AG09309 (cell line): ENCODE measurements at places on chromosomes 3 and 15.

DNA sequence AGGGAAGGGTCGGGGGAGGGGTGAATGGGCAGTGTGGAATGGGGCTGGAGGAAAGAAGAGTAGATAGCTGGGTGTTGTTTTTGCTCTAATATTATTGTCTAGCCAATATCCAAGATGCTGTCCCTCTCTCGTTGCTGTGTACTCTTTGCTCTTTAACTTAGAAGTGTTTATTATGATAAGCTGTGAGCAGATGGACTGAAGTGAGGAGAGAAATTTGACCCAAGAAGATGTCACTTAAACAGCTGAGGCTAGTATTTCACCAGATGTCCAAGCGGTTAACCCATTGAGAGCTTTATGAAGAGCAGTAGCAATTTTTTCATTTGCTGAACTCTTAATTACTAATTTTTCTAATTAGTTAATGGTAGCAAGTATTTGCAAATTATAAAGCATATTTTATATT is 212.2 kb upstream of the TP63 start:
- DNase-seq = no peak

GRCh38 chr3:56595975-56596840 is 39.2 kb downstream of the CCDC66 start:
- DNase-seq = no peak

DNA sequence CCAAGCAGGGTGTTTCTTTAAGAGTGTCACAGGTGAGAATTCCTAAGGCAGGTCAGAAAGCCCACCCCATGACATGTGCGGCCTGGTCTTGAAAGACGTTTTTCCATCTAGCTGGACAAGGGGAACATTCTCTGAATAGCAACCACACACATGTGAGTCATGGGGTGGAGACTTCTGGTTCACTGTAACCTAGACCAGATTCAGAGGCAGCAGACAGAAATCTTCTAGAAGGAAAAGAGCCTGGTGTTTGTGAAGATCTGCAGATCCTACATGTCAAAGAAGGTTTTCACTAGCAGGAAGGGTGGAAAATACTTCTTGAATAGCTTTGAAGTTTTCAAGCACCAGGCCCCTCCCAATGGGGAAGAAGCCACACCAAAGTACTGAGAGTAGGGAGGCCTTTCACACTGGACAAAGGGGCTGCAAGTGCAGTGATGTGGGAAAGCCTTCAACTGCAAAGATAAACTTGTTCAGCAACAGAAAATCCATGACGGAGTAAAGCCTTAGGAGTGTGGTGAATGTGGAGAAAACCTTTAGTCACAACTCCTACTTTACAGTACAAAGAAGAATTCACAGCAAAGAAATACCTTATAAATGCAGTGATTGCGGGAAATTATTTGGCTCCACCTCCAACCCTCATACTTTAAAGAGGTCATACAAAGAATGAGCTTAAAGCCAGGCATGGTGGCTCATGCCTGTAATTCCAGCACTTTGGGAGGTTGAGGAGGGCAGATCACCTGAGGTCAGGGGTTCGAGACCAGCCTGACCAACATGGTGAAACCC is 17.6 kb downstream of the ADAM10 start:
- no peak for DNase-seq

- DNase-seq = no peak
These were observed 53.0 kb upstream of the CGNL1 start for GRCh38 chr15:57323299-57323805.

GRCh38 chr3:141343865-141344271 is 24.4 kb upstream of the ZBTB38 start:
- no peak for DNase-seq

DNA sequence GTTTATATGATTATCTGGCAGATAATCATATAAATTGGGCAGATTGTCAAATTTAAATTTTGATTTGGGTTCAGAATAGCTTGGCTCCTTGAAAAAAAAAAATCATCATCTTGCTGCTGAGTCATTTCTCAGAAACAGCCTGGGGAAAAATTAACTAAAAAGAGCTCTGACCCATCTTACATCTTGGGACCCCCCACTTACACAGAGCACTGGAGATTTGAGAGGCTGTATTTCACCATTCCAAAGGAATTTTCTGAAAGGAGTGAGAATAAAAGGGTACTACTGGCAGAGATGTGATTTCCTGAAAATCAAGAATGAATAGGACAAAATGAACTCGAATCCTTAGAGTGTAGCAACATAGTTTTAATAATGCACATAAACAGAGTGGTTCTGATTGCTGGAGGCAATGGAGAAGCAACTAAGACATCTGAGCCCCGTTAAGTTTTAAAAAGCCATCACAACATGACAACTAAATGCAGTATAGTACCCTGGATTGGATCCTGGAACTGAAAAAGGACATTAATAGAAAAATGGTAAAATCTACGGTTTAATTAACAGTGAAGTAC is 97.5 kb downstream of the RFTN1 start:
- no peak for DNase-seq
